GM12878 (cell line): ENCODE measurements at places on chromosomes 4 and X.
A peak's percentile ranks its signal among the peaks of the same experiment; 100 is the strongest.

- no peak for DNase-seq
- H3K4me3 ChIP-seq = no peak overlapping the region
- no peaks in the 10 kb centered on the region for H3K27me3 ChIP-seq
- no peaks in the 10 kb centered on the region for H3K4me1 ChIP-seq
- H3K36me3 ChIP-seq = no peaks in the 10 kb centered on the region
Observed at GRCh38 chrX:17591741-17592110, 145.6 kb upstream of the SCML1 start.

DNA sequence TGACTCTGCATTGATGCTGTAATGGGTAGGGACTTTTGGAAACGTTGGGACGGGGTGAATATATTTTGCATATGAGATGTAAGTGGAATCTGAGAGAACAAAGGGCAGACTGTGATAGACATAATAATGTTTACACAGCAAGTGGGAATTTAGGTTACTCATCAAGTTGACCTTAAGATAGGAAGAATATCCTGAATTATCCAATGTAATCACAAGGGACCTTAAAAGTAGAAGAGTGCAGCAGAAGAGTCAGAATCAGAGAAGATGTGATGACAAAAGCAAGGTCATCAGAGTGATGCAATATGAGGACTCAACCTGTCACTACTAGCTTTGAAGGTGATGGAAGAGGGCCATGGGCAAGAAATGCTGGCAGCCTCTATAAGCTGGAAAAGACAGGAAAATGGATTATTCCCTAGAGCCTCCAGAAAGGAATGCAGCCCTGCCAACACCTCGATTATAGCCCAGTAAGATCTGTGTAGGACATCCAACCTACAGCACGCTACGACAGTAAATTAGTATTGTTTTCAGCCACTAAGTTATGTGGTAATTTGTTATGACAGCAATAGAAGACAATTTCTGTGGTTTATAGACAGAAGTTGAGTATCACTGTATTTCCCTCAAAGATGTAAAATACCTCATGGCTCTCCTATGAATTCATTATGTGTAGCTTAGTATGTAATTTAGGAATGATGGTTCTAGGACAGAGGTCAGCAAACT, 26.4 kb downstream of the MORC4 start:
- H3K36me3 ChIP-seq = no peaks in the 10 kb centered on the region
- no peaks in the 10 kb centered on the region for H3K4me1 ChIP-seq
- no peak for DNase-seq
- no peak overlapping the region for H3K4me3 ChIP-seq

GRCh38 chr4:54954656-54955388, 170.6 kb downstream of the KDR start:
- no peak overlapping the region for H3K4me3 ChIP-seq
- no peaks in the 10 kb centered on the region for H3K36me3 ChIP-seq
- H3K27ac ChIP-seq = no peak overlapping the region
- no peaks in the 10 kb centered on the region for H3K4me1 ChIP-seq
- no peak for DNase-seq

DNA sequence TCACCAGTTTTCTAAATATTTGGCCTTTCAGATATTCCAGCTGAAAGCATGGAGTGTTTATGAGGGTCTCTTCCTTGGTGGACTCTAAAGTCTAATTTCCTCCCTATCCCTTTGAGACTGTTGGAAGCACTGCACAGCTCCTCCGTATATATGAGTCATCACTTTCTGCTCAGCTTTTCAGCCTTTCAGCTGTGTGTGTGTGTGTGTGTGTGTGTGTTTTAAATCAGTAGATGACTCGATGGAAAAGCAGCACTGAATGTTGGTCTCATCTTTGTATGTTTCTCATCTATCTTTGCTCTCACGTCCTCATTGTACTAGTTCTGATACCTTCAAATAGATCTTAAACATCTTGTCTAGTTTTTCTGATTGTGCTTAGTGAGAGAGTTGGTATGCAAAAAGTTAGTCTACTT, 81.6 kb downstream of the ZFX start:
- DNase-seq = no peak
- no peaks in the 10 kb centered on the region for H3K27me3 ChIP-seq
- no peak overlapping the region for H3K4me3 ChIP-seq
- H3K4me1 ChIP-seq = peaks cover 13% of the 10 kb centered on the region
- H3K36me3 ChIP-seq = no peaks in the 10 kb centered on the region

GRCh38 chrX:11540532-11541377, 125.0 kb downstream of the ARHGAP6 start:
- H3K4me3 ChIP-seq = no peak overlapping the region
- peak; percentile 34 for DNase-seq
- no peaks in the 10 kb centered on the region for H3K27me3 ChIP-seq

DNA sequence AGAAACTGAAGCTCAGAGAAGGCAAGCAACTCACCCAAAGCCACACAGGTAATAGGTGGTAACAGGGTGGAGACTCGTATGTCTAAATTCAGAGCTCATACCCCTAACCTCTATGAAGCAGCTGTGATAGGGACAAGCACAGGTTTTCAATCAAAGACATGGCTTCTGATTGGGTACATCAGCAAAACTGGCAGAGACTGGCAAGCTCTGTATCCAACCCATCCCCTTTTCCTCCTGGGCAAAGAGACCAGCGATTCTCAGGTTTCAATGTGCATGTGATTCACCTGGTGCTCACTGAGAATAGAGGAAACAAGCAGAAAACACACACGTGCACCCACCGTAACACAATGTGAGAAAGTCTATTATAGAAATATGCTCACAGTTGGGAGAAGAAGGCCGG, 153.0 kb downstream of the SMIM20 start:
- no peak overlapping the region for H3K27ac ChIP-seq
- no peaks in the 10 kb centered on the region for H3K27me3 ChIP-seq
- no peak for DNase-seq
- no peaks in the 10 kb centered on the region for H3K4me1 ChIP-seq
- H3K36me3 ChIP-seq = no peaks in the 10 kb centered on the region
- H3K4me3 ChIP-seq = no peak overlapping the region

GRCh38 chr4:87266986-87267385, 46.6 kb upstream of the KLHL8 start:
- DNase-seq = no peak
- no peaks in the 10 kb centered on the region for H3K36me3 ChIP-seq
- H3K27ac ChIP-seq = no peak overlapping the region
- no peaks in the 10 kb centered on the region for H3K4me1 ChIP-seq
- no peaks in the 10 kb centered on the region for H3K27me3 ChIP-seq

DNA sequence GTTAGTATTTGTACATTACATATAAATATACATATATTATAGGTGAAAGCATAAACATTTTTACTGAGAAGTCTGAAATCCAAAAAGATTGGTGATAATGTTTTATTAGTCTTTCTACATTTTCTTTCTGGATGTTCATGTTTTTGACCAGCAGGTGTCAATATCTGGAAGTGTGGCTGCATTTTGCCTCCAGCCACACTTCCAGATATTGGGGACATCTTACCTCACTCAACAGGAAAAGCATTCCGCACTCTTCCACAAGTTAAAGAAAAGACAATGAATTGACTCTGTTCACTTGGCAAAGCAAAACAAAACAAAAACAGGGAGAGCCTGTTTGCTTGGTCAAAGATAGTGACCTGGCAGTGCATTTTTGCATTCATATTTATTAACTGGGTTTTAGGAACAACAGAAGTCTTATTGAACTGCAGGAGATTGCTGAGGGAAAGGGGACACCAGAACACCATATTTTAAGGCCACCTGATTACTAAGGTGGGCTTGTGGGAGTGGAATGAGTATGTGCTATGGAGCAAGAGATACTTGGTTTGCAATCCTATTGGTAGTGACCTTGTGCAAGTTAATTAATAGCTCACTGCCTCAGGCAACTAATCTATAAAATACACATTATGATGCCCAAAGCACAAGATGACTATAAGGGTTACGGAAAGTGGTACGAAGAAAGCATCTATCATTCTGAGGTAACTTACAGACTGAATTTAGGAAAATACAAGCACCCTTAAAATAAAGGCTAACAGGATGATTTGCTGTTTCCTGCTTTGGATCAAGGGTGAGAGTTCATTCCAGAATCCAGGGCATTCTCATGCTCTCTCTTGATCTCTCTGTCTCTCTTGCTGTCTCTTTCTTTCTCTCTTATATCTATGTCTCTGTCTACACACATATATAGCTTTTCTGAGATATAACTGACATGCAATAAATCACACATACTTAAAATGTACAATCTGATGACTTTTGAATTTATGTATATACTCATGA, 389.9 kb upstream of the EMCN start:
- no peaks in the 10 kb centered on the region for H3K4me1 ChIP-seq
- no peaks in the 10 kb centered on the region for H3K36me3 ChIP-seq
- H3K27ac ChIP-seq = no peak overlapping the region
- no peak overlapping the region for H3K4me3 ChIP-seq
- no peaks in the 10 kb centered on the region for H3K27me3 ChIP-seq

DNA sequence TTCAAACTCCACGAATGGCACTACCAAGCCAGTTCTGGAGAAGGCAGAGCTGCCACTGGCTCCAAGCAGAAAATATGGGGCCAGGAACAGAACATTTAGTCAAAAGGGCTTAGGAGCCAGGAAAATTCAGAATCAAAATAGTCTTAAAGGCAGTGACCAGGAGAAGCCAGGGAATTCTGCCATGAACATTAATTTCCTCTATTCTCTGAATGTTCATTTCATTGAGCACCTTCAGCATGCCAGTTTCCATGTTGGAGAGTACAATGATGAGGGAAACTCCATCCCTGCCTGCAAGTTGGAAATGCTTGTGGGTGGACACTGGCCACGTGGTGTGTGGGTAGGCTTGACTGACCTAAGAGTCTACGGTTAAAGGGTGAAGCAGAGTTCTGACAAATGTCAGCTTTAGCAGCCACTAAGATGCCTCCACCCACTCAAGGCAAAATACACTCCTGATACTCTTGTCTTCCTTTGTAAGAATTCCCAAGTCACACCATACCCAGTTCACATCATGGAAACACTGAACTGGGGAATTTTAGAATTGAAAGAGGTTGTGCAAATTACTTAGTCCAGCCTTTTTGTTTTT, 190.1 kb upstream of the C1QTNF7 start:
- no peak overlapping the region for H3K4me3 ChIP-seq
- H3K4me1 ChIP-seq = peaks cover 11% of the 10 kb centered on the region
- no peak overlapping the region for H3K27ac ChIP-seq
- H3K36me3 ChIP-seq = no peaks in the 10 kb centered on the region

GRCh38 chr4:165502916-165503907, 124.4 kb downstream of the CPE start:
- H3K4me3 ChIP-seq = no peak overlapping the region
- no peaks in the 10 kb centered on the region for H3K4me1 ChIP-seq
- H3K36me3 ChIP-seq = no peaks in the 10 kb centered on the region
- H3K27me3 ChIP-seq = no peaks in the 10 kb centered on the region
- no peak overlapping the region for H3K27ac ChIP-seq

GRCh38 chrX:39445336-39445735, 644.1 kb downstream of the MID1IP1 start:
- no peaks in the 10 kb centered on the region for H3K27me3 ChIP-seq
- H3K36me3 ChIP-seq = no peaks in the 10 kb centered on the region
- no peak overlapping the region for H3K4me3 ChIP-seq
- no peak overlapping the region for H3K27ac ChIP-seq
- peaks cover 9% of the 10 kb centered on the region for H3K4me1 ChIP-seq

- no peak for DNase-seq
- H3K4me3 ChIP-seq = no peak overlapping the region
Observed at GRCh38 chrX:117989512-117989911, 127.1 kb downstream of the KLHL13 start.

- H3K27me3 ChIP-seq = no peaks in the 10 kb centered on the region
- H3K27ac ChIP-seq = no peak overlapping the region
- no peaks in the 10 kb centered on the region for H3K36me3 ChIP-seq
- peaks cover 10% of the 10 kb centered on the region; the same call in 1 of the 2 replicates for H3K4me1 ChIP-seq
Observed at GRCh38 chr4:6779667-6780565, 2.6 kb upstream of the KIAA0232 start.

GRCh38 chr4:76898385-76898692, 395 bp upstream of the SOWAHB start:
- DNase-seq = no peak
- no peaks in the 10 kb centered on the region for H3K36me3 ChIP-seq
- no peaks in the 10 kb centered on the region for H3K4me1 ChIP-seq
- H3K27me3 ChIP-seq = peaks cover 12% of the 10 kb centered on the region

GRCh38 chrX:19566359-19567222, 51.3 kb upstream of the MAP3K15 start:
- DNase-seq = peak; percentile 24
- H3K36me3 ChIP-seq = peaks cover 3% of the 10 kb centered on the region; the same call in 1 of the 2 replicates
- no peaks in the 10 kb centered on the region for H3K27me3 ChIP-seq
- H3K27ac ChIP-seq = peak overlapping the region; percentile 35
- no peak overlapping the region for H3K4me3 ChIP-seq

- no peaks in the 10 kb centered on the region for H3K36me3 ChIP-seq
- H3K4me3 ChIP-seq = no peak overlapping the region
- no peaks in the 10 kb centered on the region for H3K27me3 ChIP-seq
- no peaks in the 10 kb centered on the region for H3K4me1 ChIP-seq
Observed at GRCh38 chr4:103449296-103450023, 251.3 kb upstream of the CENPE start.

- no peaks in the 10 kb centered on the region for H3K27me3 ChIP-seq
- no peaks in the 10 kb centered on the region for H3K4me1 ChIP-seq
- no peak overlapping the region for H3K27ac ChIP-seq
- no peak overlapping the region for H3K4me3 ChIP-seq
- H3K36me3 ChIP-seq = no peaks in the 10 kb centered on the region
Observed at GRCh38 chr4:34309383-34309906, 1934.9 kb downstream of the ARAP2 start.

- no peak overlapping the region for H3K27ac ChIP-seq
- H3K27me3 ChIP-seq = no peaks in the 10 kb centered on the region
- no peaks in the 10 kb centered on the region for H3K4me1 ChIP-seq
- DNase-seq = no peak
- no peaks in the 10 kb centered on the region for H3K36me3 ChIP-seq
Observed at GRCh38 chr4:11746734-11747133, 318.0 kb upstream of the HS3ST1 start.

DNA sequence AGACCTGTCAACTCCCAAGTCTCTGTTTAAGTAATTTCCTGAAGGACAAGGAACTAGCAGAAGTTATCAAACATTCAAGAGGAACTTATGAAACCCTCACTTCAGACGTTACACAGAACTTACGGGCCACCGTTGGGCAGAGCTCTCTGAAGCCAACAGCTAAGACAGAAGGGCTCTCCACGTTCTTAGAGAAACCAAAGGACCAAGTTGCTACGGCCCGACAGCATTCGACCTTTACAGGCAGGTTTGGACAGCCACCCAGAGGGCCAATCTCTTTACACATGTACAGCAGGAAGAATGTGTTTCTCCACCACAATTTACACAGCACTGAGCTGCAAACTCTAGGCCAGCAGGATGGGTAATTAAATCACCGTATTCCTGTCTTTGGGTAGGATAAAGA, 705.1 kb upstream of the GRID2 start:
- no peak overlapping the region for H3K4me3 ChIP-seq
- H3K27me3 ChIP-seq = no peaks in the 10 kb centered on the region
- H3K27ac ChIP-seq = no peak overlapping the region

DNA sequence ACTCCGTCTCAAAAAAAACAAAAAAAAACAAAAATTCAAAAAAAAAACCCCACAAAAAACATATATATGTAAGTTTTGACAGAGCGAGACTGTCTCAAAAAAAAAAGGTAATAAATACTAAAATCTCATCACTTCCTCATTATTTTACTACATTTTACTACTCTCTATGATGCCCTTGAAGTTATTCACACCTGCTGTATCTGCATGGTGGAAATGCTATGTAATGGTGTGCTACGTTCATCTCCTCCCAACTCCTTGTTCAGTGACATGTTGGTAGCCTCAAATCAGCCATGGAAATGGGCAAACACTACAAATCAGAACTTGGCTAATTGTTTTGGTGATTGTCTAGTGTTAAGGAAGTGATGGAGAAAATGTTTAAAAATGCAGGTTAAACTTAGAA, 11.8 kb downstream of the RPS4X start:
- no peak for DNase-seq
- no peak overlapping the region for H3K27ac ChIP-seq
- H3K4me1 ChIP-seq = no peaks in the 10 kb centered on the region
- peaks cover 26% of the 10 kb centered on the region; the same call in 1 of the 2 replicates for H3K36me3 ChIP-seq
- no peaks in the 10 kb centered on the region for H3K27me3 ChIP-seq
- no peak overlapping the region for H3K4me3 ChIP-seq

- DNase-seq = no peak
Observed at GRCh38 chrX:63784346-63784901, 590 bp downstream of the ARHGEF9 start.
